ENCODE measurements at places on chromosomes 3 and 15.

- DNase-seq = no peak
Observed at GRCh38 chr3:148146947-148147826, 550.5 kb upstream of the AGTR1 start.

DNA sequence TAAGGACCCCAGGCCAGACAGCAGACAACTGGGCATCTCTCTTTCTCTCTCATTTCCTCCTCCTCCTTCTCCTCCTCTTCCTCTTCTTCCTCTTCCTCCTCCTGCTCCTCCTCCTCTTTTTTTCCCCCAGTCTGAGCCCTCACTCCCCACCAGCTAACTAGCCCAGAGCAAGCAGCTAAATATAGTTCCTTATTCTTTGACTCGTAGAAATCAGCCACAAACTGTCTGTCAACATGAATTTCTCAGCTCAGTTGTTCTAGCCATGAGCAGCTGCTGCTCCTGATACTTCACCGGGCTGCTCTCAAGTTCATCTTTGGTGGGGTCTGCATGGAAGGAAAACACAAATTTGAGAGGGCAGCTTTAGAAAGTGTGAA lies 19.2 kb upstream of the LOXL1 start:
- DNase-seq = no peak

- no peak for DNase-seq
Observed at GRCh38 chr3:56413911-56414310, 54.4 kb downstream of the ERC2 start.

DNA sequence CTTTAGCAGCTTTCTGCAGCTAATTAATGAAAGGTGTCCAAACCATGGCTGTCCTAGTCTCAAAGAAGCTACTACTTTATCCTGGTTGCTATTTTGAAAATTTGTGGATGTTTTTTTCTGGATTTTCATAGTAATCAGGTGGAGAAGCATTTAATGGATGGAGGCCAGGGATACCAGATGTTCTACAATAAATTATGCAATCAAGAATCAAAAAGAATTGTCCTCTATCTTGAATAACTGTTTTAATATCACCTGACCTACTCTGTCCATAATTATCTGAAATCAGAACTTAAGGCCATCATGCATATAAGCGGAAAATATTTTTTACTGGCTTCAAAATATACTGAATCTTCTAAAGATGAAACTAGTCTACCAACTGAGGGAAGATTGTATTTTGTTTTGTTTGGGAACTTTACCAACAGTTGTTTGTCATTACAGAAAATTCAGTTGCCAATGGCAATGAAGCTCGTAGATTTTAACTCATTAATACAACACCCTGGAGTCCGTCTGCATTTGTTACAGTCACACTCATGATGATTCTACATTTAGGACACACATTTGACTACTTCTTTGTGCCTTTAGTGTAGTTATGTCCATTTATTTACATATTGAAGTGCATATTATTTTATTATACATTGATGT lies 762.3 kb upstream of the GRM7 start:
- DNase-seq = no peak

GRCh38 chr3:81684751-81685395 lies 76.6 kb downstream of the GBE1 start:
- DNase-seq = no peak

- DNase-seq = no peak
Observed at GRCh38 chr3:190495354-190495753, 18.5 kb upstream of the IL1RAP start.

DNA sequence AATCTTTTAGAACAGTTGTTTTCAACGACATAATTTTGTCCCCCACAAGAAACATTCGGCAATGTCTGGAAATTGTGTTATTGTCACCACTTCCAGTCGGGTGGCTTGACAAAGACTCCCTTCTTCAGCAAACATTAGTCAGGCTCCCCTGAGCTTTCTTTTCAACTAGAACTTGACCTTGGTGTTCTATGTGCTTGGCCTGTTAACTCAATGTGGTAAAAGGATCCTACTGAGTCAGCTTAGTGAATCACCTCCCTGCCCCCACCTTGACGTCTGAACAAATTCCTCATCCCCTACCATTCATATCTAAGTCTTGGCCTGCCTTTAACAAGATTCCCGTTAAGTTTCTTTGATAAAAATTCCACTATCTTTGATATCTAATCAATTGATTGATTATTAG lies 465.0 kb upstream of the ROBO1 start:
- DNase-seq = no peak

Measured in NCI-H1694 (cell line).